Hematopoietic multipotent progenitor cell (in vitro differentiated cells): ENCODE measurements at places on chromosomes 4 and X.

DNA sequence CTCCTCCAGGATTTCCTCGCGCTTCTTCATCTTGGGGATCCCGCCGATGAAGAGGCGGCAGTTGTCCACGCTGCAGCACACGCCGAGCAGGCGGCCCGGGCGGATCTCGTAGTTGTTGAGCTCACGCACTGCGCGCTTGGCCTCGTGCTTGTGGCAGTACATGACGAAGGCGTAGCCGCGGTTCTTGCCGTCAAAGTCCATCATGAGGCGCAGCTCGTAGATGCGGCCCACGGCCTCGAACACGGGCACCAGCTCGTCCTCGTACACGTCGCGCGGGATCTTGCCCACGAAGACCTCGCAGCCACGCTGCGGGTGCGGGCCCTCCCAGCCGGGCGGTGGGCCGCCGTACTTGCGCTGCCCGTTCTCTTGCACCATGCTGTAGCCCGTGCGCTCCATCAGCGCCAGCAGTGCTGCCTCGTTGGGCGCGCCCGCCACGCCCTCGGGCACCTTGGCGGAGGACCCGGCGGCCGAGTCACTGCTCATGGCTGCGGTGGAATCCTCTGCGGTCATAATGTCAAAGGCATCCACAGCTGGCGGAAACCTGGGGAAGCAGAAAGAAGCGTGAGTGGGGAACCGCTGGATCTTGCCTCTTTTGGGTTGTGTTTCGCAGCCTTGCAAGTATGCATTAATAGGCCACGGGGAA, 103.4 kb downstream of the CHRNA9 start:
- no peak for DNase-seq

- DNase-seq: no peak
Measured at GRCh38 chr4:15233626-15234025, 194.2 kb upstream of the C1QTNF7 start.

- no peak for DNase-seq
Measured at GRCh38 chr4:79340568-79340967, 14.7 kb upstream of the NAA11 start.

GRCh38 chr4:25859429-25860148, 3.2 kb downstream of the SEL1L3 start:
- DNase-seq: peak; percentile 50

DNA sequence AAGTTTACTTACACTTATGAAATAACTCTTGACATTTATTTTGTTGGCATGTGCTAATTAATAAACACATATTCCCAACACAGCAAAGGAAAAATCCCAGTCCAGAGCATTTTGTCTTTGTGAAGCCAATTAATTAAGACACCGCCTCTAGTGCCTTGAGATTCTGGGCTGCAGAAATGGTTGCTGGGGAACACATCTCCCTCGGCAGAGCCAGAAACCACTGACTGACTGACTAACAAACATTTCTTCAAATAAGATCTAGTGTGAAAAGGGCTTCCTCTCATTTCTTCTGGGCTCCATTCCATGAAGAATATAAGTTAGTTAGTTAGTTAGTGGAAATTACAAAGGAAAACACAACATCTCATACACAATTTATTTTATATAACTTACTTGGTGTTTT, 28.4 kb upstream of the NAP1L5 start:
- DNase-seq: no peak

GRCh38 chr4:95674521-95674981, 125.8 kb upstream of the UNC5C start:
- no peak for DNase-seq

- DNase-seq: no peak
Measured at GRCh38 chr4:94961420-94961819, 203.7 kb downstream of the BMPR1B start.

DNA sequence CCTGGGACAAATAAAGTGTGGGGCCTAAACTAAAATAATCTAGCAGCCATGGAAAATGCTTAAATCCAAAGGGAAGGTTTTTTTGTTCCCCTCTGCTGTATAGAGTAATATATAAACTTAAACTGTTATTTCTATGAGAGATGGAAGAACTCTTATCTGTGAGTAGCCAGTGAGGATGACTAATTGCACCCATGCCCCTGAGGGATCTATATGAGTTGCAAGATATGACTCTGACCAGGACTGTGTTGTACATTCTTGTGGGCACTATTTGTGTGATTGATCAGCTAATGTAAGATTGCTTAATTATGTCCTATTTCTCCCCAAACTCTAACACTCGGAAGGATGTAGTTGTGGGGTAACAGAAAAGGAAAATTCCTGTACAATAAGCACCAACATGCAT, 35.2 kb upstream of the AMBN start:
- no peak for DNase-seq

DNA sequence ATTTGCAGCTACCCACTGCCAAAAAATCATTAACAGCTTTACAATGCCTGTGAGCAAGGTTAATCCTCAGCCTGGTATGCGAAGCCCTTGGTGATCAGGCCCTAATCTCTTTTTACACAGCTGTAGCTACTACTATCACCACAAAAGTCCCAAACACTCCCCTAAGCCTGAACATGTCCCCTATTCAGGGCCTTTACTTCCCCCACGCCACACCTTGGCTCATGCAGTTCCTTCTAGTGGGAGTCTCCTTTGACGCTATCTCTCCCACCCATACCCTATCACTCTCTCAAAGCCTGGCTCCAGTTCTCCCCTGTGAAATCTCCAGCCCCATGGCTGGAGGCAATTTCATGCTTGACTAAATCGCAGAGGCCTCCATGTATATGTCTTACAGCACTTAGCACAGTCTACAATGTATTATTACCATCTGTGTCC, 90.6 kb upstream of the CBR4 start:
- DNase-seq: no peak

- DNase-seq: no peak
Measured at GRCh38 chr4:144666539-144667175, 20.7 kb downstream of the HHIP start.

GRCh38 chrX:40154250-40154852, 56.6 kb upstream of the BCOR start:
- DNase-seq: no peak

DNA sequence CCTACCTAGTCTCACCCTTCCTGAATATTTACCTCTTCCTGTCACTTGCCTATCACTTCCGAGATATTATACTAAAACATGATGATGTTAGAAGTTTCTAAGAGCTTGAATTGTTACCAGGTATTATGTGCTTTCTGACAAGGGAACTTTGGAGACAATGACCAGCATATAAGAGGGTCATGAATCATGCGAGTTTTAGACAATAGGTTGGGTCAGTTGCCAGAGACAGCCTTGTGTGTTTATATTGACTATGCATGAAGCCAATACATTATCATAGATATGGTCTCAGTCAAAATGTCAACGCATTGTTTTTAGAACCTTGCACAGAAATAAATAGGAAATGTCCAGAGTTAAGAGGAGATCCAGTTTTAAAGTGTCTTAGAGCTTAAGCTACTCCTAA, 116.8 kb downstream of the KLHL4 start:
- no peak for DNase-seq

DNA sequence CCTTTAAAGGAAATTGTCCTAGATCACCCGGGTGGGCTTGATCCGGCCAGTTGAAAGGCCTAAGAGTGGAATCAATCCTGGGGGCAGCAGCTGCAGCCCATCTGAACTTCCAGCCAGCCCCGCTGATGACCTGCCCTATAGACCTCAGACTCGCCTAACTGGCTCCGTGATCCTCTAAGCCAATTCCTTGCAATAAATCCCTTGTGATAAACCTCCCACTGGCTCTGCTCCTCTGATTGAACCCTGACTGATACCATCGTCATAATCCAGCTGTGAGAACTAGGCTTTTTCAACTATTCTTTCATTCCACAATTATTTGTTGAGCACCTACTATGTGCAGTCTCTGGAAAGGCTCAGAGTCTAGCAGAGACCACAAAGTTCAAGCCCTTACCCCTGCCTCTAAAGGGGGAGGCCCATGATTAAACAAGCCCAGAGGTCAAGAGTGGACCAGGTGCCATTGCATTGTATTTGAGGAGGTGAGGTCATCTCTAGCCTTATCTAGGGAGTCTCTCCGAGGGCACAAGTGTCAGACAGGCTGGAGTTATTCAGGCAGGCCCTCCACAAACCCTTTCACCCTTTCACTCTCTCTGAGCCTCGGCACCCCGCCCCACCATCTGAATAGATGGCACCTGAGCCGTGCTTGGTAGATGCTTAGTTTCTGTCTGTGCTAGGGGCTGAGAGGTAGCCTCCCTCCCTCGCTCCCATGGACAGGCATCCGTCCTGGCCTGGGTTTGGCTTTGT, 20.5 kb upstream of the GPR78 start:
- no peak for DNase-seq

DNA sequence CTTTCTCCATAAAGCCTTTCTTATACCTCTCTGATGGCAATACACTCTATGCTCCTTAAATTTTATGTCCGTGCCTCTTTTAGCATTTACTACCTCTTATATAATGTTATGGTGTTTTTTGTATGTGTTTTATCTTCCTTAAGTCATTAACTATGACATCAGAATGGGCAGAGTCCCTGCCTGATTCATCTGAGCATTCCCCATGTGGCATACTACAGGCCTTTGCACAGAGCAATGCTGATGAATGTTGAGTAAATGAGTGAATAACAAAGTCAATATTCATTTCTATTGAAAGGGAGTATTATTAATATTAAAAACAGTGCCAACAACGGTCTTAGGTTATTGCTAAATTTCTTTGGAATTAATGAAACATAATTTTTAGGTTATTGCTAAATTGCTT, 18.8 kb upstream of the RPS6KA3 start:
- no peak for DNase-seq

DNA sequence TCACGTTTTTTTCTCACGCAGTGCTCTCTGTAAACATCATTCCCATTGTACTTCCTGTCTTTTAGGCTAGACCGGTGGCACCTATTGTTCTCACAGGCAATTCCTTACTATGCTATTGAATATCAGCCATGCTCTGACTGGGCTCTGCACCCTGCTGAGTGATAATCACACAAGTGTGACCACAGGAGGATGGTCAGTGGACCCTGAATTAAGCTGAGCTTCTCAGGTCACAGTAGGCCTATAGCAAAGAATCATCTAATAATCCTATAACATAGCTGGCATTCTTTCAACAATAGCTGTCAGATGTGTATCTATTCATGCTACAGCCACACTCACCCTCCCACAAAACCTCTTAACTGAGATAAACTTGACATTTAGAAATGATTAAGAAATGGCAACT, 2399.8 kb upstream of the TENM3 start:
- DNase-seq: no peak

GRCh38 chrX:73683236-73683859, 120.4 kb downstream of the CHIC1 start:
- DNase-seq: no peak

GRCh38 chrX:54561622-54562021, 31.6 kb downstream of the GNL3L start:
- no peak for DNase-seq

- no peak for DNase-seq
Measured at GRCh38 chrX:9362363-9362928, 102.4 kb upstream of the TBL1X start.
